ENCODE measurements at places on chromosomes 6 and 20.

DNA sequence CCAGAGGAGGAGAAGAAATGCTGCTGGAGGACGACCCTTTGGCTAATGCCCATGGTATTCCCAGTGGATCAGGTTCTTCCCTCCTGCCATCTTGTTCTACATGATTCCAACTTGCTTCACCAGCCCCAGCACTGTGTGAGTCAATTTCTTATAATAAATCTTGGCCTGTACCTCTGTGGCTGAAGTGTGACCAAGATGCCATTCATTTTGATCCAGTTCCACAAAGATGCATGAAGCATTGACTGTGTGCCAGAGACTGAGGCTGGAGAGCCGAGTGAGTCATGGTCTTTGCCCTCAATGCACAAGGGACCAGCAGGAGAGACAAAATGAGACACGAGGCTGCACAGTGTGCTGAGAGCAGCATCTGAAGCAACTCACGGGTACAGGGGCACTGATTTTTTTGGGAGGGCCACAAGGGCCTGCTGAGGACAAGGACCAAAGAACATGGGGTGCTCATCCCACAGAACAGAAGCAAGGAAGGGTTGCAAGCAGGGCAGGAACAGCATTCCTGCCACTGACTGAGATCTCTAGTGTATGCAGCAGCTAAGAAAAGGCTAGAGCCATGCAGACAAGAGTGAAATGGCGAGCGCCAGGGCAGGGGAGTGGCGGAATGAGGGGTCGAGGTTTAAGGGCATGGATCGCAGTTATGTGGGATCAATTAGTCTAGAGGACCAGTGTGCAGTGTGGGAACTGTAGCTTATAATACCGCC lies 207.0 kb downstream of the THBS2 start:
- no peak for DNase-seq

DNA sequence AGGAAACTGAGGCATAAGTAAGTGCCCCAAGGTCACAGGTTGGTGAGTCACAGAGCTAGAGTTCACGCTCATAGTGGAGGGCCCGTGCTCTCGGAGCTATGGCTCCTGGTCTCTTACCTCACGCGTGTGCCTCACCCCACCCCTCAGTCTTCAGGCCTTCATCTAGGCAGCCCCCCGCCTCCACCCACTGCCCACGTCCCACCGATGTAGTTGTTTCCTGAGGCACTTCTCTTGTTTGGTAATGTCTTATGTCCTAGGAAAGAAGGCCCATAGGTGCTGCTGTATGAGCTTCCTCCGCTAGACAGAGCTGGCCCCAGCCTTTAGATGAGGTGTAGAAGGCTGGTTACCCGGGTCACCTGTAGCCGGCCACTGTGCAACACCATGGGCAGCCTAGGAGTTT lies 5.1 kb downstream of the RIPK1 start:
- DNase-seq, result no peak

DNA sequence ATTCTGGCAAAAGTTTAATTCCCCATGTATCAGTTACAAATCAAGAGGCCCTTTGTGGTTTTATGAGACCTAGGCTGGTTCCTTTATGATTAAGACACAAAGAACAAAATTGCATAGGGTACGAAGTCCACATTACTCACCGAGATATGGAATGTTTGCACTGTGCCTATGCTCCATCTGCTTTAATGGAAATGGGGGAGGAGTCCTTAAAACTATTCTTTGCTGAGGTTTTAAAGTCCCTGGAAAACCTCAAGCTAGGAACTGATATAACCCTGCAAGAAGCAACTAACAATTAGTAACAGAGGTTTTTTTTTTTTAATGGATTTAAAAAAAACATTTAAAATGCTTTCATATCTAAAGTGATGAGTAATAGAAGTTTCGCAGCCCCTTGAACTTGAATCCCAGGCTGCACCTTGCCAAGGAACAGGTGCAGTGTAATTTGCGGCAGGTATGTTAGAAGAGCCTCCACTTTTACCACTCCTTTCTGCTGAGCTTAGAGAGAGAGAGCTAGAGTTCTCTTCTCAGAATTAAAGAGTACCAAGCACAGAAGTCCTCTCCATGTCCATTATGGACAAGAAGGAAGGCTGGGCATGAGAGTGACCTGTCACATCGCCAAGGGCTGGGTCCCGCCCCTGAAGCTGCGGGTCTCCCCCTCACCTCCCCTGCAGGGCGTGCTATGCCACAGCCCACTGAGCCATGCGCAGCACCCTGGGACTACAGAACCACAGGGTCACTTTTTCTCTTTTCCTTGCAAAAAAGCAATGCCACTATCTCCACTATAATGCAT lies 2.3 kb downstream of the SERPINB1 start:
- no peak for DNase-seq

DNA sequence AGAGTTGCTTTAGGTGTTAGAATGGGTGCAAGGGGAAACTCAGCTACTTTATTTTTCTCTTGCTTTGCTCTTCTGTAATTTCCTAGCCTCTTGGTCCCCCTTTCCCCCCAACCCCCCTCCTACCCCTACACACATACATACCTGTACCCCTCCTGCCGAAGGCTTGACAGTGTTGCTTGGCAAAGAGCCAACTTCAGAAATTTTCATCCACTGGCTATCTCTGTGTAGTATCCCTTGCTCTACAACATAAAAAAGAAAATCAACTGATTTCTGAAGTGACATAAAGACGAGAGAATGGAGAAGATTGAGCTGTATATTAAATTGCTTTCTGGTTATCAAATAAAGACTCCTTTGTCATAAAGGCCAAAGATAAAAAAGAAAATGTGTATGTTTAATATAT lies 498.1 kb upstream of the SOX4 start:
- no peak for DNase-seq

- DNase-seq, result no peak
Observed at GRCh38 chr6:145225500-145225899, 509.8 kb downstream of the EPM2A start.

DNA sequence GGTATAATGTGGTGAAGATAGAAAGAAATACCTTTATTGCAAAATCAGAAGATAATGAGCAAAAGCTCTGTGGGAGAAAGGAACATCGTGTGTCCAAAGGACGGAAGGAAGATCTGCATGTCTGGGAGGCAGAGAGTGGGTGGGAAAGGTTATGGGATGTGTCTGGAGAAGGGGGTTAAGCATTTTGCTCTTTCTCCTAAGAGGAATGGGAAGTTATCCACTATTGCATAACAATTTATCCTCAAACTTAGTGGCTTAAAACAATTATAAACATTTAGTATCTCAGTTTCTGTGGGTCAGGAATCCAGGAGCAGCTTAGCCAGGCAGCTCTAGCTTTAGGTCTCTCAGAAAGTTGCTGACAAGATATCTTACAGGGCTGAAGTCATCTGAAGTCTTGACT lies 229.1 kb upstream of the CITED2 start:
- DNase-seq, result no peak

GRCh38 chr6:36320475-36320874 lies 16.2 kb downstream of the BNIP5 start:
- no peak for DNase-seq

- DNase-seq, result no peak
Observed at GRCh38 chr20:34075647-34076046, 36.4 kb downstream of the EIF2S2 start.

DNA sequence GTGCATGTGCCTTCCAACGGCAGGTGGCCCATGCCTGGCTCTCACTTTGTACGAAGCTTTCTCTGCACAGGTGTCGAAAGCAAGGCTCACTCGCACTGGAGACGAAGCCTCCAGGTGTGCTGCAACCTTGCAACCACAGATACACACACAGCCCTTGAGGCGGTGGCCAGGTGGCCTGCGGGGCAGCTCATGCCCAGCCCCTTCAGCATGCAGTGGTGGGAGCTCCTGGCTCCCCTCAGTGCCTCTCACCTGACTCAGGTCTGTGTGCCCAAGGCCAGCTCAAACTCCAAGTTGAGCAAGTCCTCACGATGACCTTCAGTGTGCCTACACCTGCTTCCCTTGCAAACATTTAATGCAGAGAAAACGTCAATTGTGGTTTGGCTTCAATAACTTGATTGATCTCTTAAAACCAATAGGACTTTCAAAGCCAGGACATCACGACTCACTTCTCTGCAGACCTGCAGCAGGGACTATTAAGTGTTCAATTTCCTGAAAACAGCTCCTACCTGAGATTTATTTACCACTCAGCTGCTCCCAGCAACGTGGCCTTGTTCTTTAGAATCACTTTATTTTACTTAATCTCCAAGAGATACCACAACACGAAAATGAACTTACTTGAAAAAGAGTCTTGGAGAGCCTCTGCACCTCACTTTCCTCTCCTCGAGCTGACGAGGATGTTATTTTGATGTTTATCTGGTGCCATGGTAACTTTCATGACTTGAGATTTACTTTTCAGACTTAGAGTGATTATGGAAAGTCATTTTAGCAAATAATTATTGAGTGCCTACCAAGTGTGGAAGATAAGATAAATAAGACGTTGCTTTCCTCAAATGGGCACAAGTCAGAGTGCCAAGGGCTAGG lies 86.3 kb downstream of the SLC22A23 start:
- no peak for DNase-seq

DNA sequence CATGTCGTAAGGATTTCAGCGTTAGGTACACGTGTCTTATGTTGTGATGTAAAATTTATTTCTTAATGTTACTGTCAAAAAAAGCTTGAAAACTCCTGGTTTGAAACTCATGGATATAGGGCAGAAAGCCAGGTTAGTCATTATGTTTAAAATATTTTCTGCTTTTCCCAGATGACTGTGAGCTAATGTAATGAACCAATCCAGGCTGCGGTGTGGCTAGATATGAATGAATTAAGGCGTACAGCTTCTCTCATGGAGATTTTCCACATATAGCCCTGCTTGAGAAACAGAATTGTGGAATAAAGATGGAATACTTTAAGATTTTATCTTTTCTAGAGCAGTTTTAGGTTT lies 80.3 kb upstream of the STMND1 start:
- DNase-seq, result no peak

DNA sequence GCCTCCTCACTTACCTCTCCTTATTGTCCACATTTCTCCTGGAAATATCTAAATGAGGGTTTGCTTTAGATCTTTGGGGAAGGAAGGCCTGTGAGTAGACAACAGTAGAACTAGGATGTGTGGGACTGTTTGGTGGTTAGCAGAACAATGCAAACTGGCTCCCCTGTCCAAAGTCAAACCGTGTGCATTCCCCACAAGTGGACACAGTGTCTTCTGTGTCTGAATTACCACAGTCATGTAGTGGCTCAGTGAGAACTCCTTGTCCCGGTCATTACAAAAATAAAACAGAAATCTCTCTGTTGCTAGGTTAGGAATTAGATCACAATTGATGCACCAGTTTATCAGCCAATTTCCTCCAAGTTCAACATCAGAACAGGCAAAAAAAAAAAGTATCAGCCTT lies 455 bp upstream of the ADGRF4 start:
- DNase-seq, result no peak

DNA sequence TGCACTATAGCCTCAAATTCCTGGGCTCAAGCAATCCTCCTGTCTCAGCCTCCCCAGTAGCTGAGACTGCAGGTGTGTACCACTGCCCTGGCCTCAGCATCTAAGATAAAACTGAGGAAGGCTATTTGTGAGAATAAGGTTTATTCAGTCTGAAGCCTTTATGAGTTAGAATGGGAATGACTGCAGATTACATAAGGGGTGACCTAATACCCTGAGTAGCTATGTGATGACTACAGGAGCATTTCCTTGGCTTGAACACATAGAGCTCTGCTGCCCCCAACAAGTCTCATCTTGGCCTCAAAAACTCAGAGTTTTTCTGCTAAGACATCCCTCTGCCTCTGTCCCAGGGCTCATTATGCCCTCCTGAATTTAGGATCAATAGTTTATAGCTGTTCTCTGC lies 7.6 kb downstream of the GSS start:
- no peak for DNase-seq

- no peak for DNase-seq
Observed at GRCh38 chr6:102662851-102663250, 1269.3 kb downstream of the GRIK2 start.

DNA sequence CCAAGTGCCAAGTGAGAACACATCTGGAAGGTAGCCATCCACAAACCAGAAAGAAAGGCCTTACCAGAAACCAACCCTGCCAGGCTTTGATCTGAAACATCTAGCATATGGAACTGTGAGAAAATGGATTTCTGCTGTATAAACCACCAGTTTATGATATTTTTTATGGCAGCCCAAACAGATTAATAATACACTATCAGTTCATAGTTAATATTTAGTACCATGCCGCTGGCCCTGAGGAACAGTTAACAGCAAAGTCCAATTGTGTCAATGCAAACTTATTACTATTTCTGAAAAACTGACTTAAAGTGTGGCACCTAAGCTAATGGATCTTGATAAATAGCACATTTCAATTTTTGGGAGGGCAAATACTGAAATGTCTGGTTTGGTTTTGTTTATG lies 35.4 kb upstream of the PRSS35 start:
- DNase-seq, result no peak

DNA sequence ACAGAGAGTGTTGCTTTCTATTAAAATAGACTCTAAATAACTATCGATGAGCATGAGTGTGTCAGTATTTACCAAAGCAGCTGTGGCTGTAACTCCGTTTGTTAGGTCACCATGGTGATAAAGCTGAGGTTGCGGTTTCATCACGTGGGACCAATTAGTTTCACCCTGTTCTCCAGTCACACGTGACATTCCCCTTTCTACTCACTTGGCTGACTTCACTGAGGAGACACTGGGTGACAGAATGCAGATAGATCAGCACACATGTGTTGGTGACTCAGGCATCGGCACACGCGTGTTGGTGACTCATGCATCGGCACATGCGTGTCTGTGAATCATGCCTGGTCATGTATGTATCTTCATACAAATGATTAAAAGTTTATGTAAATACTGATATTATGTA lies 285.4 kb downstream of the THBS2 start:
- DNase-seq, result no peak

DNA sequence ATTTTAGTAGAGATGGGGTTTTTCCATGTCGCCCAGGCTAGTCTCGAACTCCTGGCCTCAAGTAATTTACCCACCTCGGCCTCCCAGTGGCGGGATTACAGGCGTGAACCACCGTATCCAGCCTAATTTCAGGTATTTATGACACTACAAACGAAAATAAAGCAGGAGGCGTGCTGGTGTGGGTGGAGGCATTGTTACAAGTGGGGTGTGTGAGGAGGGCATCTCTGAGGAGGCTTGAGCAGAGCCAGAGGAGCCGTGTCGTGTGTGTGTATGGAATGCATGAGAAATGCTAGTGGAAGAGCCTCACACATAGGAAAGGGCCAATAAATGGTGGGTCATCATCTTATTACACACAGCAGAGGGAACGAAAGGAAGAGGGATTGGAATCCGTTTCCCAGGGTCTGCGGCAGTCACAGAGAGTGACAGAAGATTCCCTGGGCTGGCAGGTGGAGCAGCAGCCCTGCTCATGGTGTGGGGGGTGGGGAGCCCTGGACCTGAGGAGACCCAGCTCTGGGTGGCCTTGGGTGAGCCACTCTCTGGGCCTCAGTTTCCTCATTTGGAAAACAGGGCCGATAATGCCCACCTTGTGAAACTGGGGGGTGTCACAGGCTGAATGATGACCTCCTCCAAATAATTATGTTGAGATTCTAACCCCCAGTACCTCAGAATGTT lies 17.2 kb upstream of the PEDS1 start:
- no peak for DNase-seq

- DNase-seq, result no peak
Observed at GRCh38 chr6:157267654-157268053, 55.7 kb downstream of the TMEM242 start.
